ENCODE measurements at places on chromosomes 2 and 18.

DNA sequence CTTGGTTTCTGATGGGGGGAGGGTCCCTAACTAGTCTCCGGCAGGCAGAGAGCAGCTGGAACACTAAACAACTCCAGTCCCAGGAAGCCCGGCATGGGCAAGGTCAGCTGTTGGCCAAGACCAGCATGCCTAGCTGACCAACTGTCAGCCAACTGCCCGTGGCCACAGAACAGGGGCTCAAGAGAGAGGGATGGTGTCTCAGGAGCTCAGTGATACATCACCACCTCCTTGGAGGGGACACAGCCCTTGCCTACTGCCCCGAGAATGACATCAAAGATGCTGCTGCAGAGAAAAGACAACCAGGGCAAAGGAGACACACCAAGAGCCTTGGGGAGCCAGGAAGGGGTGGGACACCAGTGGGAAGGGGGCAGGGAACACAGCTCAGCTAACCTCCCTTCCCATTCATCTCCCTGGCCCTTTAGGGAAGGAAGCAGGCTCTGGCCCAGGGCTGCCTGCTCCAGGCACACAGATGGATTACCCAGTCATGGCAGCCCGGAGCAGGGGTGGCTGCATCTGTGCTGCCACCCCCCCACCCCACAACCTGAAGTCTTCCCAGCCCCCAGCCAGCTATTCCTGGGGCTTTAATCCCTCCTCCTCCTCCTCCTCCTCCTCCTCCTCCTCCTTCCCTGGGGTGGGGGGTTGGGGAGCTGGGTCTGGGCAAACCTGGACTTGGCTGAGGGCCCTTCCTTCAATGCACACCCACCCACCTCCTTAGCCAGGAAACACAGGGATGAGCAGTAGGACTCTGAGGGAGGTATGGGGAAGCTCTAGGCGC, 1.9 kb downstream of the BIN1 start:
- no peak for DNase-seq

- peak; percentile 52 for DNase-seq
Observed at GRCh38 chr2:208320686-208321085, 54.6 kb downstream of the PIKFYVE start.

GRCh38 chr2:42142547-42143184, 26.5 kb upstream of the EML4 start:
- no peak for DNase-seq

GRCh38 chr2:184187421-184187971, 410.8 kb upstream of the ZNF804A start:
- DNase-seq = no peak

GRCh38 chr2:220708366-220708765, 863.7 kb downstream of the EPHA4 start:
- DNase-seq = no peak

DNA sequence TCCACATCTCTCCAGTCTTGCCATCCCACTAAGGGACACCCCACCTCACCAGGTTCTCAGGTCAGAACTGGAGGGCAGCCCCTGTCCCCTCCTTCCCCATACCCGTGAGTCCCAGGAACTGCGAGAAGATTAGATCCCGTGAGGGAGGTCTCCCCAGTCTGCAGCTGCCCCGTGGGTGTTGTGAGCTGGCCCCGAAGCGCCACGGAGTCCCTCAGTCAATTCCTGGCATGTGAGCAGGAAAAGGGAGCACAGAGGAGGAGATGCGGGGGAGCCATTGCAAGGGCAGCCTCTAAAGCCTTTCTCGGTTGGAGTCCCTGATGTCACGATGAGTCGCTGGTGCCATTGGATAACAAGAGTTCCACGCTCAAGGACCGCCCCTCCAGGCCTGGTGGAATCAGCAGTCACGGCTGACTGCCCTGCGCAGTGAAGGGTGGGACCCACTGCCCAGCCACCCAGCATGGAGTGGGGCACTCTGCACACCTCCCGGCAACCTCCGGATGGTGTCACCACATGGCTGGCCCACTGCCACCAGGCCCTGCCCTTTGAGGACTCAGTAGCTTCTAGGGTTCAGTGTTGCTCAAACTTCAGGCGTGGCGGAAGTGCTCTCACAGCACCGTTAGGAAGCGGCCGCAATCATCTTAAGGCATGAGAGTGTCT, 434.9 kb upstream of the MYT1L start:
- no peak for DNase-seq

GRCh38 chr18:37577051-37577611, 11.5 kb upstream of the CELF4 start:
- DNase-seq = peak; percentile 42
